Activated CD4-positive, alpha-beta T cell treated with anti-CD3 and anti-CD28 coated beads for 4 hours (primary cell): ENCODE measurements at places on chromosomes 4 and X.

- no peak for DNase-seq
Measured at GRCh38 chr4:73417973-73418372, 13.9 kb downstream of the ALB start.

GRCh38 chrX:68511255-68511654 is 12.4 kb downstream of the YIPF6 start:
- no peak for DNase-seq

GRCh38 chr4:17817027-17817426 is 6.2 kb downstream of the NCAPG start:
- no peak for DNase-seq

GRCh38 chrX:2313864-2314640 is 186.7 kb downstream of the DHRSX start:
- no peak for DNase-seq

GRCh38 chr4:148332486-148332885 is 109.7 kb downstream of the NR3C2 start:
- no peak for DNase-seq

GRCh38 chr4:89379511-89380044 is 72.0 kb upstream of the GPRIN3 start:
- DNase-seq, result no peak

GRCh38 chr4:2534904-2535375 is 1.5 kb upstream of the FAM193A start:
- DNase-seq, result no peak

DNA sequence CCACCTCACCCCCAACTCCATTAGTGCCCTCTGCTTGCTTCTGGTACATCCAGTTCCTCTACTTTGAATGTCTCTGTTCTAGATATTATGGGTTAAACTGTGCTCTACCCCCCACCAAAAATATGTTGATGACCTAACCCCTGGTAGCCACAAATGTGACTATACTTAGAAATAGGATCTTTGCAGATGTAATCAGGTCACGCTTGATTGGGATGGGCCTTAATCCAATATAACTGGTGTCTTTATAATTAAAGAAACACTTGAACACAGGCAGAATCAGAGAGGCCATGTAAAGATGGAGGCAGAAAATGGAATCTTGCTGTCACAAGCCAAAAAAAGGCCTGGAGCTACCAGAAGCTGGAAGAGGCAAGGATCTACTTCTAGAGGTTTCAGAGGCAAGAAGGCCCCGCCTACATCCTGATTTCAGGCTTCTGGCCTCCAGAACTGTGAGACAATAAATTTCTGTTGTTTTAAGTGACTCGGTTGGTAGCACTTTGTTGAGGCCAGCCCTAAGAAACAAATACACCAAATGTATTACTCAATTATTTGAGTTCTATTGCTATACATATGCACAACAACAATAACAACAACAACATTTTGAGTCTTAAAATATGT is 220.0 kb downstream of the PPP3CA start:
- DNase-seq, result no peak

GRCh38 chr4:141238186-141238585 is 17.5 kb downstream of the ZNF330 start:
- DNase-seq, result no peak

GRCh38 chr4:75821216-75821615 is 81.0 kb downstream of the PPEF2 start:
- no peak for DNase-seq

DNA sequence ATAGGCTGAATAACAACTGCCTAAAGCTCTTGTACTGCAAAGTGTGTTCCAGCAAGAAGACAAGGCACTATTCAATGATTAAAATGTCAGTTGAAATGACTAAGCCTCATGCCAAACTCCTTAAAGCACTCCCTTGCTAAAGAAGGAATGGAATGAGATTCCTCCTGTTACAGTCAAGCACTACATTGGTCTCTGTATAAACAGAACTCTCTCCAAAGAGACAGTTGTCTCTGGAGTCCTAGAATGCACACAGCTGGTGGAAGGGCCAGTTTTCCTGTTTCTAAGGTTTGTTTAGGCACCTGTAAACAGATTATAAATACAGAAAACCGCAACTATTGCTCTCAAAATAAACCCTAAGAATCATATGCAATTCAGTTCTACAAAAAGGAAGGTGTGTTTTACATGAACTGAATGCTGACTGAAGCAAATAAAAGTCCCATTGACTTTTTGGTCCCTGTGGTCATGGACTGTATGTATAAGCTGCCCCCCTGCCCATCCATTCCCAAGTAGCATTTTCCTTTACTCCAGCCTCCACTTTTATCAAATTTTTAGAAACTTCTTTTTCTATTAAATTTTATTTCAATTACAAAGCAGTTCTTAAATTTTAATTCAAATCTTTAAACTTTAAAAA is 47.0 kb downstream of the FAT1 start:
- DNase-seq, result no peak

GRCh38 chrX:155841232-155841631 is 39.9 kb upstream of the VAMP7 start:
- no peak for DNase-seq

DNA sequence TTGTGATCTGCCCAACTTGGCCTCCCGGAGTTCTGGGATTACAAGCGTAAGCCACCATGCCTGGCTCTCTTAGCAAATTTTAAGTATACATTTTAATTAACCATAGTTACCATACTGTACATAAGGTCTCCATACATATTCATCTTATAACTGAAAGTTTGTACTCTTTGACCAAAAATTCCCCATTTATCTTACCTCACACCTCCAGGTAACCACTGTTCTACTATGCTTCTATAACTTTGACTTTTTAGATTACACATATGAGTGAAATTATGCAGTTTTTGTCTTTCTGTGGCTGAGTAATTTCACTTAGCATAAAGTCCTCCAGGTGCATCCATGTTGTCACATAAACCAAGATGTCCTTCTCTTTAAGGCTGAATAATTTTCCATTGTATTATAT is 17.4 kb downstream of the C4orf51 start:
- no peak for DNase-seq

DNA sequence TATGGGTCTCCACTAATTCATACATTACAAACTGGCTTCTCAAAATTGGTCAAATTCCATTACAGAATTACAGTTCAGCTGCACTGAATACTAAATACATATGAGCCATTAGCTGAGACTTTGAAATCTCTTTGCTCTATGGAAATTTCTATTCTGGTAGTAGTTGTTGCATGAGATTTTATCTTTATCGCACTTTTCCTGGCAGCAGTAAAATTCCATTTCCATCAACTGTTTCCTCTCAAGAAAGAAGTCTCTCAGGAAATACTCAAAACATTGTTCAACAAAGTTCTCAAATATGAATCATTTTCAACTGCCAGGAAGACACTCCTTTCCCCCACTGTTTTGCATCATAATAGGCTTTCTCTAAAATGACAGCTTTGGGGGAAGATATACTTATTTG is 51.3 kb downstream of the ATP11C start:
- no peak for DNase-seq
